ENCODE measurements at places on chromosomes 4 and X. TPM values are rescaled to one million over a fixed set of nuclear protein-coding genes. Genes with fewer than 3 reads are reported as not detected.

Gene SAGE1
- not detected for total RNA-seq

Gene TMPRSS11F
- not detected for total RNA-seq

Gene TCP11X2
- total RNA-seq, result not detected

Gene HTRA3
- total RNA-seq, result 18.5 TPM

- no peak for DNase-seq
Measured at GRCh38 chr4:64718091-64718490, 308.8 kb upstream of the TECRL start.

DNA sequence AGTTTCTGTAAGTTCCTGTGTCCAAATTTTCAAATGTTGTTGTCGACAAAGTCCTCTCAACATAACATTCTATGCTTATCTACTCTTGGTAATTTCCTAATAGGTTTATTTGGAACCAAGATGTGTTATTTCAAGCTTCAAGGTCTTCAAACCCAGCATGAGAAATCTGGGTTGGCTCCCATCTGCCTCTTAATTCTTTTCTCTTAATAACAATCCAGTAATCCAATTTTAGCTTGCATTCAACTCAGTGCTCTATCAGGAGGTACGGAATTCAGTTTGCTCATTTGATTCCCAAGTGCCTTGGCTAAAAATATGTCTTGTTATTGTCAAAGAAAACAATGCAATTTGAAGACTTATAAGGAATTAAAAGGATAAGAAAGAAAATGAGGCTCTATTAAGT, 235.5 kb upstream of the MID1 start:
- no peak for DNase-seq

GRCh38 chr4:159445692-159446091, 342.8 kb downstream of the RAPGEF2 start:
- no peak for DNase-seq

DNA sequence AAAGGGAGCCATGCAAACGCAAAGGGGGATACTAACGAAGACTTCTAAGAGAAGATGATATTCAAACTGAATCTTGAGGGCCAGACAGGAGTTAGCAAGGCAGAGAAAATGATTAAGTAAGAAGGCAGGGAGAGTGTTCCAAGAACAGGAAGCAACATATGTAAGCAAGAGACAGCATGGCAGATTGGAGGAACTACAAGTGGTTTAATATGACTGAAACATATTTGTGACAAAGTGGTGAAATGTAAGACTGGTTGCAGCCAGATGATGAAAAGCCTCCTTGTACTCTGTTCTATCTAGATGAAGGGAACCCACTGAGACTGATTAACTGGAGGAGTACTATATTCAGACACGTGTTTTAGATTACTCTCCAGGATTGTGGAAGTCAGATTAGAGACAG, 116.6 kb upstream of the DIAPH2 start:
- no peak for DNase-seq

DNA sequence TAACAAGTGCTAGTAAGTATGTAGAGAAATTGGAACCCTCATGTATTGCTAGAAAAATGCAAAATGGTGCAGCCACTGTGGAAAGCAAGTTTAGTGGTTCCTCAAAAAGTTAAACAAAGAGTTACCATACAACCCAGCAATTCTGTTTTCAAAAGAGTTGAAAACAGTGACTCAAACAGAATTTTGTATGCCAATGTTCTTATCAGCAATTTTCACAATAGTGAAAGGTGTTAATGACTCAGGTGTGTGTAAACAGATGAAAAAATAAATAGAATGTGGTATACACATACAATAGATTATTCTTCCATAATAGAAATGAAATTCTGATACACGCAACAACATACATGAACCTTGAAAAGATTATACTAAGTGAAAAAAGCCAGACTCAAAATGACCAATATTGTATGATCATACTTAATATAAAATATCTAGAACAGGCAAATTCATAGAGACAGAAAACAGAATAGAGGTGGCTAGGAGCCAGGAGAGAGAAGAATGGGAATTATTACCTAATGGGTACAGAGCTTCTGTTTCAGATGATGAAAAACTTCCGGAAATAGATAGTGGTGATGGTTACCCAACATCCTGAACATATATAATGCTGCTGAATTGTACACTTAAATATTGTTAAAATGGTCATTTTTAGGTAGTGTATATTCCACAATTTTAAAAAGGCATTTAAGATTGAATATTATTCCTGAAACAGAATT, 51.6 kb downstream of the WDFY3 start:
- DNase-seq, result no peak

DNA sequence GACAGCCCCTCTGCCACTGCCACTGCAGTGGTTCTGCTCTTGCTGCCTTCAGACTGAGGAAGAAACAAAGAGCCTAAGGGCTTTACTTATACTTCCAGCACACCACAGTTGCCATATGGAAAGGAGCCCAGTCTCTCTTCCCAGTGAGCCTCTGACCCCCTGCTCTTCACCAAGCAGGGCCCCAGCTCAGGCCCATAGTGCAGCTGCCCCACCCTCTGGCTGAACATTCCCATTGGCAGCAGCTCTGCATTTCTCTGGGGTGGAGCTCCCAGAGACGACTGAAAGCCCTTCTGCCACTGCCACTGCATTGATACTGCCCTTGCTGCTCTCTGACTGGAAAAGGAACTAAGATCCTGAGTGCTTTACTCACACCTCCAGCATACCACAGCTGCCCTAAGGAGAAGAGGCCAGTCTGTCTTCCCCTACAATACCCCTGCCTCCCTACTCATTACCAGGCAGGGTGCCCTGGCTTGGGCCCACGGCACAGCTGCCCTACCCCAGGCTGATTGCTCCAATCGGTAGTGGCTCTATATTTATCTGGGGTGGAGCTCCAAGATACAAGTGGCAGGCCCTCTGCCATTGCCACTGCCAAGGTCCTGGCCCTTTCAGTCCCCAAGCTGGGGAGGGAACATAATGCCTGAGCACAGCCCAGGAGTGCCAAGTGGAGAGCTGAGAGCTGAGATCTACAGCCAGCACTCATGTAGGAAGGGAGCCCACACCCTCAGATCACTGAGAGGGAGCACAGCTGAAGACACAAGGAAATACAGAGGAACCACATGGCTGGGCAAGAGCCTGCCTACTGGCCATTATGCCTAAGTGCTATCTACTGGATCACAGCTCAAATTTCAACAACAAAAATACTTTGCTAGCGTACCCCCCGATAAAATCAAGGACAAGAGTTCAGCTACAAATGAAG, 36.0 kb downstream of the AWAT2 start:
- DNase-seq, result no peak

- DNase-seq, result no peak
Measured at GRCh38 chr4:108152980-108153379, 15.8 kb downstream of the LEF1 start.

- peak; percentile 78 for DNase-seq
Measured at GRCh38 chr4:57037982-57038604, 59.4 kb downstream of the POLR2B start.
